M059J (cell line): ENCODE measurements at places on chromosomes 12 and 14.

DNA sequence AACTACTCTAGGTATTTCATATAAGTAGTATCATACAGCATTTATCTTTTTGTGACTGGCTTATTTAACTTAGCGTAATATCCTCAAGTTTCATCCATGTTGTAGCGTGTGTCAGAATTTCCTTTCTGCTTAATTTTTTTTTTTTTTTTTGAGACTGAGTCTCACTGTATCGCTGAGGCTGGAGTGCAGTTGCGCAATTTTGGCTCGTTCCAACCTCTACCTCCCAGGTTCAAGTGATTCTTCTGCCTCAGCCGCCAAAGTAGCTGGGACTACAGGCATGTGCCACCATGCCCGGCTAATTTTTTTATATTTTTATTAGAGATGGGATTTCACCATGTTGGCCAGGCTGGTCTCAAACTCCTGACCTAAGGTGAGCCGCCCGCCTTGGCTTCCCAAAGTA, 28.9 kb downstream of the PNMA1 start:
- DNase-seq = no peak

DNA sequence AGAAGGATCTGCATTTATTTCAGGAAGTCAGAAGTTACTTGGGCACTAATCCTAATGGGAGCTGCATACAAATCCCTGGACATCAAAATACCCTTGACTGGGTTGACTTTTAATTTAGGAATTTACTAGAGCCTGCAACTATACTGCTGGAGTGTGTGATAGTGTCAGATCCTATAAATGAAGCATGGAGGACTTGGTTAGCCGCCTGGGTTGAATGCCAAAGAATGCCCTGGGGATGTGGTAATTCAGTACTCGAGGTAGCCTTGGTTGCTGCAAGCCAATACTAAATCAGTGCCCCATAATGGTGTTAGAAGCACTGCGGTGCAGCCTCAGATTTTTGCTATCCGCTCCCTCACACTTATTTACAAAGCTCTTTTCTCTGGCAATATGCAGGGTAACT, 184.9 kb downstream of the CAPZA3 start:
- DNase-seq = no peak

- no peak for DNase-seq
Measured at GRCh38 chr14:77064521-77065178, 33.4 kb upstream of the CIPC start.

- peak; percentile 79 for DNase-seq
Measured at GRCh38 chr14:95891742-95892141, 15.1 kb downstream of the TUNAR start.
